ENCODE measurements at places on chromosomes 4 and X.

DNA sequence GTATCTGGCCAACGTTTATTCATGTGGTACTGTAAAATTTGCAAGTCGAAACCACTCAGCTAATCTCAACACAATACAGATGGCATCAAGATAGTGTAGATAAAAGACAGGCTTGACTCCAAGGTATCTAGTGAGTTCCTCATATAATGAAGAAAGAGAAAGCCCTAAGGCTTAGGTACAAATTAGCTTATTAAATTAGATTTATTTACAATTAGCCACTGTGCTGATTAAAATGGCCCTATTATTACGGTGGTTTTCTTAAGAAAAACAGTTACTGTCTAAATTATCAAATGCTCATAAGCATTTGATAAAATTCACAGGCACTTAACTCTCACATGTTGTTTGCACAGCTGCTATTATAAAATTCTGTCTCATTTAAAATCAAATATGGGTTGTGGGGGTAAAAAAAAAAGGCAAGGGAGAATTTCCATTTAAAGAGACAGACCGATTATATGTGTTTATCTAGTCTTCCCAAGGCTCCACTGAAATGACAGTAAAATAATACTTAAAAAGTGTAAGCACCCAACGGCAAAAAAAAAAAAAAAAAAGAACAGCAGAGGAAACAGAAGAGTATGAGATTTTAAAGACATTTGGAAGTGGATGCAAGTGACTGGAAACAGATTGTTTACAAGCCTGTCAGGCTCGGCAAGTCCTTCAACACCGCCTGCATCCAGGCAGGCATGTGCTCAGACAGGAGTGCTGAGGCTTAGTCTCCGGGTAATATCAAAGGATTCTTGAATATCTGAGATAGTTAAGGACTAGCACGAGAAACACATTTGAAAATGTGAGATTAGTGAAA is 55.1 kb downstream of the FAM13A start:
- no peak for DNase-seq

DNA sequence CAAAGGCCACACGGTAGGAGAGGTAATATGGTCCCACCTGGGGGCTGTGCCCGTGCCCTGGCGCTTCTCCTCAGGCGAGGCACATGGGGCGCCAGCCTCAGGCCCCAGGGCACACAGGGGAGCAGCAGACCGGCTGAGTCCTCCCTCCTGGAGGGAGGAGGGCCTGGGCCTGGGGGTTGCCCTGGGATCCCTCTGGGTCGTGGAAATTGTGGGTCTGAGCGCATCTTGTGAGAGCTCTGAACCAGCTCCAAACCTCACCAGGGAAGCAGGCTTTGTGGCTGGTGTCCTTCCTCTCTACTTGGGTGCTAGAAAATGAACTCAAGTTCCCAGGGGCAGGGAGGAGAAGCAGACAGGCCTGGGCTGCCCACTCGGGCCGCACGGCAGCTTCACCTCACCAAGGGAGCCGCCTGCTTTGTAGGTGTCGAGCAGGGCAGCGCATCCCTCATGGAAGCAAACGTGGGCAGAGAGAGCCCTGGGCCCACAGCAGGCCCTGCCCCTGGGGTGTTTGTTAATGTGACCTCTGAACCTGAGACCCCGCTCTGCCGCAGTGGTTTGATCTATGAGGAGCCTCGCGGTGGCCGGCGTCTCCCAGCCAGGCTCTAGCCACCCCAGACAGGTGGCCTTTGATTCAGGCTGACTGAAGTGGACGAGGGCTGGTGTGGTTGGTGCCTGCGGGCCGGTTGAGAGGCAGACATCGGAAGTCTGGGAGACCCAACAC is 10.8 kb downstream of the HTRA3 start:
- no peak for DNase-seq

- DNase-seq: no peak
Observed at GRCh38 chr4:155566354-155566753, 100.3 kb upstream of the GUCY1A1 start.

- DNase-seq: no peak
Observed at GRCh38 chr4:140219567-140219966, 65.6 kb upstream of the MAML3 start.

DNA sequence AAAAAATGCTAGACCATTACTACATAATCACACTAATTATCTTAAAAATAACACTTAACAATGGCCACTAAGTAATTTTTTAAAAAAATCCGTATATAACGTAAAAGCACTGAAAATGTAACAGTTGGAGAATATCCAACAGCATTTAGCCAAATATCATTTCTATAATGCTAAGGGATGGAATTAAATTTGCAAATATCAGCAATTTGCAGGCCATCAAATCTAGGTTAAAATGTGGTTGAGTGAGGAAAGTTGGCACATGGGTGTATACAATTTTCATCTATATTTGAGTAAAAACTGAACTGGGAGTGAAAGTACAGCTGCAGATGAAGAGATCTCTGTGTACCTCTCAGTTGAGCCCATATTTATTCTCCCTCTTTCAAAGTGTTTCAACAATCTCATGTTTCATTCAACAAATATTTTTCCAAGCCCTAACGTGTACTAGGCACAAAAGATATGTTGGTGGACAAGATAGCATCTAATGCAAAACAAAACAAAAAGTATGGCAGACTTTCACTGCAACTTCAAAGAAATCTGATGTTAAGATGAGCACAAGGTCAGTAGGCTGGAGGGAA is 63.0 kb downstream of the MBNL3 start:
- no peak for DNase-seq

GRCh38 chrX:48493890-48494364 is 14.9 kb upstream of the PORCN start:
- DNase-seq: no peak

Measured in activated CD4-positive, CD25-positive, alpha-beta regulatory T cell (primary cell).